T-helper 2 cell treated with Interferon-gamma antibody and Interleukin-4, amounts not matched to agents 100 ng/mL and 5 ng/mL, for 36 hours (primary cell): ENCODE measurements at places on chromosomes 11 and 22. TPM values are rescaled to one million over a fixed set of nuclear protein-coding genes. Genes with fewer than 3 reads are reported as not detected.

Gene MS4A15
- total RNA-seq = not detected in 2 replicates

Gene CYTH4
- 89.5 and 91.2 TPM in 2 replicates for total RNA-seq

Gene H19
- not detected in 2 replicates for total RNA-seq

Gene SLC43A1
- total RNA-seq = 25.4 and 26.3 TPM in 2 replicates

Gene ISX
- total RNA-seq = not detected in 2 replicates

Gene NPTXR
- 0.93 and 0.95 TPM in 2 replicates for total RNA-seq

Gene SLC3A2
- total RNA-seq = 163 TPM in 2 replicates

Gene MMP1
- not detected in 2 replicates for total RNA-seq

Gene PARVB
- total RNA-seq = 48.5 and 52.7 TPM in 2 replicates

Gene OSBP2
- 0.98 and 1.2 TPM in 2 replicates for total RNA-seq

Gene P2RX6
- 0.14 and 0.57 TPM in 2 replicates for total RNA-seq

Gene C11orf91
- total RNA-seq = 0.25 and 0.32 TPM in 2 replicates

Gene SYT7
- total RNA-seq = not detected in 2 replicates

Gene C11orf87
- not detected in 2 replicates for total RNA-seq

Gene GGT5
- 0.11 TPM in 1 of 2 replicates, not detected in the other for total RNA-seq

Gene RTN4RL2
- 0.20 TPM in 2 replicates for total RNA-seq

Gene VPREB1
- total RNA-seq = not detected in 2 replicates

Gene TREH
- not detected in 2 replicates for total RNA-seq

Gene GPR83
- 0.09 and 0.11 TPM in 2 replicates for total RNA-seq

Gene SOX6
- 0.34 TPM in 1 of 2 replicates, not detected in the other for total RNA-seq

Gene NXPE1
- total RNA-seq = not detected in 2 replicates

Gene CNGA4
- 0.16 and 0.23 TPM in 2 replicates for total RNA-seq

Gene CASP12
- total RNA-seq = not detected in 2 replicates

Gene SCGB1D1
- total RNA-seq = not detected in 2 replicates

Gene SIDT2
- 23.5 and 26.4 TPM in 2 replicates for total RNA-seq

Gene MMP27
- not detected in 2 replicates for total RNA-seq

Gene SYT9
- not detected in 2 replicates for total RNA-seq

Gene PHF21B
- total RNA-seq = not detected in 2 replicates

Gene CD6
- total RNA-seq = 336 and 337 TPM in 2 replicates

Gene ZW10
- 21.0 and 23.3 TPM in 2 replicates for total RNA-seq

Gene GLB1L2
- total RNA-seq = 2.0 TPM in 2 replicates

Gene SELENOO
- total RNA-seq = 22.4 and 25.0 TPM in 2 replicates

Gene APLNR
- not detected in 2 replicates for total RNA-seq

Gene SPINDOC
- total RNA-seq = 50.7 and 52.9 TPM in 2 replicates

Gene C11orf52
- 0.27 TPM in 1 of 2 replicates, not detected in the other for total RNA-seq

Gene USP2
- 0.41 and 0.57 TPM in 2 replicates for total RNA-seq

Gene FAM111B
- 93.3 and 95.6 TPM in 2 replicates for total RNA-seq

Gene OR4D6
- total RNA-seq = not detected in 2 replicates

Gene FHIP1B
- 20.5 and 22.2 TPM in 2 replicates for total RNA-seq

Gene SLC29A2
- total RNA-seq = 8.0 and 8.1 TPM in 2 replicates

Gene KRTAP5-10
- not detected in 2 replicates for total RNA-seq

Gene CDKN1C
- 0.39 and 0.52 TPM in 2 replicates for total RNA-seq

Gene PYGM
- total RNA-seq = 4.0 and 4.3 TPM in 2 replicates

Gene PIH1D2
- total RNA-seq = 0.43 and 0.59 TPM in 2 replicates

Gene VSIG10L2
- not detected in 2 replicates for total RNA-seq

Gene KDELR3
- 1.3 and 1.6 TPM in 2 replicates for total RNA-seq

Gene CSF2RB
- total RNA-seq = 7.8 TPM in 2 replicates

Gene WBP2NL
- total RNA-seq = 2.0 and 3.3 TPM in 2 replicates

Gene OR56A4
- 0.05 TPM in 1 of 2 replicates, not detected in the other for total RNA-seq

Gene KRTAP5-11
- total RNA-seq = not detected in 2 replicates

Gene TPH1
- total RNA-seq = 0.39 TPM in 2 replicates

Gene CHID1
- 51.8 and 58.9 TPM in 2 replicates for total RNA-seq

Gene GLYATL1
- not detected in 2 replicates for total RNA-seq

Gene MOGAT2
- total RNA-seq = not detected in 2 replicates

Gene ACO2
- 82.6 and 87.8 TPM in 2 replicates for total RNA-seq

Gene TEX12
- 0.27 TPM in 1 of 2 replicates, not detected in the other for total RNA-seq

Gene IFITM2
- 1,497 and 1,507 TPM in 2 replicates for total RNA-seq

Gene CSNK2A3
- 0.18 and 1.0 TPM in 2 replicates for total RNA-seq

Gene ABCG4
- 0.07 and 0.48 TPM in 2 replicates for total RNA-seq

Gene MAP6
- total RNA-seq = 0.14 and 0.43 TPM in 2 replicates
